ENCODE measurements at places on chromosomes 1 and 21.

GRCh38 chr1:243525085-243525487, 269.2 kb downstream of the SDCCAG8 start:
- DNase-seq, result no peak

- no peak for DNase-seq
Observed at GRCh38 chr1:65259816-65260215, 49.5 kb upstream of the DNAJC6 start.

DNA sequence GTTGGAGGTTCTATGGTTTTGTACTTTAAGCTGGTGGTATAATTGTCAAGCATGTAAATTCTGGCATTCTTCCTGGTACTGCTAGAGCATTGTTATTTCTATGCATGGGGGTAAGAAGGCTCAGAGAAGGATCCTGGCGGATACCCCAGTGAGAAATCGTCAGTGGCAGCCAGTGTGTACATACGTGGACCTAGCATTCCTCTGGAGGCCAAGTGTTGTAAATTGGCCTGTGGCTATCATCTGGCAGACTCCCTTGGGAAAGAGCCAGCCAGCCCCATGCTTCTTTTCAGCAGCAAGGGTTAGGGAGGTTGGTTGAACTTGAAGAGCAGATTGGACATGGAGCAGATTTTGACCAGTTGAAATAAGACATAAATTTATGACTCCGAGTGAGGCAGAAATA, 5.2 kb upstream of the AGO3 start:
- DNase-seq, result no peak

- no peak for DNase-seq
Observed at GRCh38 chr1:30638811-30639210, 84.6 kb downstream of the MATN1 start.

DNA sequence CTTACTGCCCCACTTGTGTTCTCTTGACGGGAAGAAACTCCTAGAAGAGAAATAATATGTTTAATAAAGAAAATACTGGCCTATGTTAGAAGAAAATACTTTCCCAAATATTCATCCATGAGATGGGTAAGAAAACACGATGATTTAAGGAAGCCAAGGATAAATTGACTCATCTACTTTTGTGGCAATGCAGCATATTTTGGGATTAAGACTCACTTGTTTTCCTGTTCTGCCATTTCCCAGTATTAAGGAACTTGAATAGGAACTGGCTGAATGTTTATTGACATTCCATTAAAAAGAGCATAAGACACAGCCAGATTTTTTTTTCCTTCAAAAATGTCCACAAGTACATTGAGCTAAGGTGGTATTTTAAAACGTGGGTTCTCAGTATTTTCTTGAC, 10.9 kb upstream of the ADAMTS5 start:
- DNase-seq, result no peak

DNA sequence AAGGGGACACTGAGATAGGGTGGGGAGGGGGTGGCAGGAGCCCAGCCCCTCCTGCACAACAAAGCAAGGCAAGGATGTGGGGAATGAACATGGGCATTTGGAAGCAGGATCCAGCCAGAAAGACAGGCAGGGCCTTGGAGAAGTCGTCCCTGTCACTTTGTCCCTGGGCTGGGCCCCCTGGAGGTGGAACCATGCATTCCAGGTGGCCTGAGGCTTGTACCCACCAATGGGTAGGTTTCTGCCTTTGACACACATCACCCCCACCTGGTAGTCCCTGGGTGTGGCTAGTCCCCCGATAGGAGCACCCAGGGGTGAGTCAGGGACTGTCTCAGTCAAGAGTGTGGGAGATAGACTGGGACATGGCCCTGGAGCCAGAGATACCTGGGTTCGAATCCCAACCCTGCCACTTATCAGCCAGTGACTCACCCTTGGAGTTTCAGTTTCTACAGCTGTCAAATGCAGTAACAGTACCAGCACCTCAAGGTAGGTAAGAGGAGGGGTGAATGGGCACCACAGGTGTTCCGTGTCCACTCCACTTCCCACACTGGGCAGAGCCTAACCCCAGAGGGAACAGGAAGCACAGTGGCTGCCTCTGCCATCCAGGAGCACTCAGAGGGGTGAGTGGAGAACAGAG, 10.0 kb downstream of the PLA2G2D start:
- no peak for DNase-seq

GRCh38 chr1:7177021-7177420, 391.8 kb downstream of the CAMTA1 start:
- no peak for DNase-seq
